ENCODE measurements at places on chromosomes 11 and 22.

DNA sequence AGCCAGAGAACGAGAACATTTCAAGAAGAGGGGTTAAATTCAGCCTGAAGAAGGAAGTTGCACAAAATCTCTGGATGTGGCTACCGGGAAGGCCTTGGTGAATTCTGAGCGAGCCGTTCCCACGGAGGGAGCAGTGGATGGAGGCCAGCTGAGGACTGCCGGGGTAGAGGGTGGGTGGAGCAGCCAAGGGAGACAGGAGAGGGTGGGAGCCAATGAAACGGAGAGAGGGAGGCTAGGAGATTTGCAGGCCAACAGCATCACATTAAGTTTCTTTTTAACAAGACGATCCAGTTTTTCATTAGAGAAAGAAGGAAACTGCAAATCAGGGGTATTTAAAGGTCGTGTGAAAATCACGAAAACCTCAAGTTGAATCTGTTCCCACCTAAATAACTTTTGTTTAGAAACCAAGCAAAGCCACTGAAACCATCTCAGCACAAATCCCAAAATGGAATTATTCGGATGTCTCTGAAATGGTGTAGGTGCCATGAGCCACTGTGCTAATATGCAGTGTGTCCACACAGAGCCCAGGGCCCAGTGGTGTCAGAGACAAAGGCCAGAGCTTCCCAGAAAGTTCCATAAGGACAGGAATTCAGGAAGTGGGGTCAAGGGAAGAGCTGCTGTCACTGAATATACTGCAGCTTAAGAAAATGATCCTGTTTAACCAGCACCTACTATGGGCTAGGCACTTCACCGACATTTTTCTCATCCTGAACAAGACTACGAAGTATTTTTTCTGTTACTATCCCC lies 59.7 kb upstream of the SLC35C1 start:
- no peak for DNase-seq

- DNase-seq = no peak
Measured at GRCh38 chr11:133202816-133203215, 329.5 kb downstream of the OPCML start.

- DNase-seq = peak; percentile 63
Measured at GRCh38 chr22:45064313-45065278, 54.8 kb upstream of the PHF21B start.

GRCh38 chr11:132217856-132218255 lies 847.4 kb downstream of the NTM start:
- no peak for DNase-seq
